Forelimb muscle (tissue), 1 donor: ENCODE measurements at places on chromosomes 7 and 10.

DNA sequence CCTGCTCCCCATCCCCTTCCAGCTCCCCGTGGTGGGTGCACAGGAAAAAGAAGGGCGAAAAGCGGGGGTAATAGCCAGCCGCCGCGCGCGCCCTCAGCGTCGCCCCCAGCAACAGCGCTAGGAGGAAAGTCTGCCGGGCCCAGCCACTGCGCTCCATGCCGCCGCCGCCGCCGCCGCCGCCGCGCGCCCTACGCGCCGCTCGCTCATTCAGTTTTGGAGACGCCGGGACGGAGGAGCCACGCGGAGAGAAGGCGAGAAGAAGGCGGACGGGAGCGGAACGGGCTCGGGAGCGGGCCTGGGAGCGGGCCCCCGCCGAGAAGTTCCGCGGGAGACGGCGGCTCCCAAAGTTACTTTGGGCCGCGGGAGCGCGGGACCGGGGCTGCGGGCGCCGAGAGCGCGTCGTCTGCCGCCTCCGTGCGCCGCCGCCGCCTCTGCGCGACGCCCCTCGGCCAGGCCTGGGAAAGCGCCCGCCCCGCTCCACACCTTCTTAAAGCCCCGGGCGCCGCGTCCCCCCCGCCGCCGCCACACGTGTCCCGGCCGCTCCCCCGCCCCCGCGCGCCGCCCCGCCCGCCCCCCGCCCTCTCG is at the start of gene RELN:
RELN (minus strand) TSS at position 459 of the 585 bp plus-strand sequence; CDS start at position 157, 302 bp downstream.
- DNase-seq, result no peak

DNA sequence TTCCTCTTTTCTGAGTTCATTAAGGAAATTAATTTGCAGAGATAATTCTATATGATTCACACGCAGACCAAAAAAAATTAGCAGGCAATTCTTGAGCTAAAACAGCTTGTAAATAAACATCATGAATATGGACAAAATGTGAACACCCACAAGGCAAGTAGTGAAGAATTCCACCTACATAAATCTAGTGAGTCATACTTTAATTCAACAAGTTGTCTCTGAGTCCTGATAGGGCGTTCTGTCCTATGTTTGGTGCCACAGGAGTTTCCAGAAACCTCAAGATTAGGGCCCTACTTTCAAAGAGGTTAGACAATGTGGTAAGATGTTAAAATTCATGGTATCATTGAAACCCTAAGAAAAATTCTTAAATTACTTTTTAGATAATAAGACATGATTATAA is 122.3 kb downstream of the SGMS1 start:
- no peak for DNase-seq

DNA sequence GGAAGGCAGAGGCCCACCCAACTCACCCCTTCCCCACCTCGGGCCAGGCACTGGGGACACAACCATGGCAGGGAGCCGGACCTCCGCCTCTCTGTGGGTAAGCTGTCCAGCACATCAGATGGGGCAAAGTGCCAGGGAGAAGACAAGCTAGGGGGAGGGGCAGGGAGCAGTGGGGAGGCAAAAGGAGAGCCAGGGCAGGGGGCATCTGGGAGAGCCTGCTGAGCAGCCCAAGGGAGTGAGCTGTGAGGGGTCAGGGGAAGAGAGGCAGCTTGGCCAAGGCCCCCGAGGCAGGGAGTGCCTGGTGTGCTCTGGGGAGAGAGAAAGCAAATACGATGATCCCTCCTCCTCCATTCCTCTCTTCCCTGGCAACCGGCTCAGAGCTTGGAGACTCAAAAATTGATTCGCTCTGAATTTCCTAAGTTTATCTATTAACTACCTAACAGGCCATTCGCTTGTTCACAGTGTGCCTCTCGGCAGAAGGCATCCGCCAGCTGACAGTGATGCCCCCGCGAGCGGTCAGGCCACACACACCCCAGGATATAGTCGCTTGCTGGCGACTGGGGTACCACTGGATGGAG is 4.5 kb downstream of the CAMK2B start:
- no peak for DNase-seq

- no peak for DNase-seq
Measured at GRCh38 chr7:111910656-111911055, 295.5 kb downstream of the DOCK4 start.

- DNase-seq, result no peak
Measured at GRCh38 chr7:128838981-128839731, 8.9 kb downstream of the FLNC start.
